Mesothelial cell of epicardium (in vitro differentiated cells): ENCODE measurements at places on chromosomes 2 and 18. TPM values are rescaled to one million over a fixed set of nuclear protein-coding genes. Genes with fewer than 3 reads are reported as not detected.
A peak's percentile ranks its signal among the peaks of the same experiment; 100 is the strongest.

GRCh38 chr2:69701100-69701945 is 40.6 kb upstream of the ANXA4 start:
- DNase-seq: no peak

DNA sequence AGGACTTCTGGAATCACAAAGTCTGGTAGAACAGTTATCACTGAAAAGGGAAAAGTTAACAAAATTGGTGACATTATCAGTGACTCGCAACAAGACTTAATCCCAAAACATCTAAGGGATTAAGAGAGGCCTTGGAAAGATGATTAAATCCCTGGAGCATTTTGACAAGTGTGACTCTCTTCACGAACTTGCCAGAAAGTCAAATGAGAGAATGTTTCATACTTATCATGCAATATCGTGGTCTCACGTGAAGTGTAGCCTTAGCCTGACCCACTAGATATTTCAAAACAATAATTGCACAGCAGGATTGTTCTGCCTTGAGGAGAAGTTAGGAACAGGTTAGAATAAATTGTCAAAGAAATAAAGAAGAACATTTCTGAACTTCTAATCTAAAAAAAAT is 104.5 kb downstream of the COL6A3 start:
- no peak for DNase-seq

GRCh38 chr2:219396863-219397457 is 9.2 kb upstream of the DNPEP start:
- DNase-seq: no peak

GRCh38 chr18:66048406-66048805 is 297.6 kb downstream of the CDH7 start:
- no peak for DNase-seq

Gene REG3G
- total RNA-seq: not detected in 3 replicates

GRCh38 chr18:42559069-42559690 is 556.3 kb downstream of the RIT2 start:
- DNase-seq: no peak

Gene CCDC141
- 1.0 to 1.2 TPM (median 1.1 TPM) in 3 replicates for total RNA-seq

Gene RALB
- 25.1 to 25.9 TPM (median 25.3 TPM) in 3 replicates for total RNA-seq

Gene ANKRD30B
- total RNA-seq: not detected in 3 replicates

Gene RAX
- total RNA-seq: not detected in 3 replicates

DNA sequence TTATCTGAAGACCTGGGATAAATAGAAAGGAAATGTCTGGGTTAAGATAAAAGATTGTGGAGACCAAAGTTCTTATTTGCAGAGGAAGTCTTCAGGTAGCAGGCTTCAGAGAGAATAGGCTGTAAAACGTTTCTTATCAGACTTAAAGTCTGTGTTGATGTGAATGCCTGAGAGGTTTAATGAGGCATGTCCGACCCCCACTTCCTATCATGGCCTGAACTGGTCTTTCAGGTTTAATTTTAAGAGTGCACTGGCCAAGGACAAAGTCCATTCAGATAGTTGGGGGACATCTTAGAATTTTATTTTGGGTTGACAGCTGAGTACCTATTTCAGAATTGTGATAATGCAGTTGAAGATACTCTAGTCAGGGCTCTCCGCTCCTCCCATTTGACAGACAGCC is 92.1 kb downstream of the ATL2 start:
- no peak for DNase-seq

Gene MYO5B
- 15.1 to 15.6 TPM (median 15.1 TPM) in 3 replicates for total RNA-seq

DNA sequence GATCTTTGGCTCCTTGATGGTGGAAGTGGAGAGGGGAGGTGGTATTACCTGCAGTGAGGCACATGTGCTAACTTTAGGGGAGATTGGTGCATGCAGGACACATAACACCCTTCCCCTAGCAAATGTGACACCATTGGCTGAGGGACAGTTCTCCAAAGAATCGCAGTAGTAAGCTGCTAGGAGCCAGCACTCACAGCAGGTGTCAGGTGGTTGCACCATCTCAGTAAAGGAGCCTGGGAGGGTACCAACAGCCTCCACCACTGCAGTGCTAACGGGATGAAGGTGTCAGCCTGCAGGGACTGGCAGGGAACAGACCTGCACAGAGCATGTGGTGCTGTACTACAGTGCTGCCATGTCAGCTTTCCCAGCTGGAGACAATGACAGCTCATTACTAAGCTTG is 127.3 kb upstream of the PIEZO2 start:
- no peak for DNase-seq

- peak; percentile 93 for DNase-seq
Measured at GRCh38 chr2:183124222-183124956, at the start of gene NUP35. NUP35 (plus strand) TSS chr2:183124443; CDS start chr2:183124458, 15 bp downstream.

- no peak for DNase-seq
Measured at GRCh38 chr2:47218066-47218581, 63.0 kb upstream of the STPG4 start.

Gene SLC66A3
- 6.0 to 7.3 TPM (median 6.3 TPM) in 3 replicates for total RNA-seq

DNA sequence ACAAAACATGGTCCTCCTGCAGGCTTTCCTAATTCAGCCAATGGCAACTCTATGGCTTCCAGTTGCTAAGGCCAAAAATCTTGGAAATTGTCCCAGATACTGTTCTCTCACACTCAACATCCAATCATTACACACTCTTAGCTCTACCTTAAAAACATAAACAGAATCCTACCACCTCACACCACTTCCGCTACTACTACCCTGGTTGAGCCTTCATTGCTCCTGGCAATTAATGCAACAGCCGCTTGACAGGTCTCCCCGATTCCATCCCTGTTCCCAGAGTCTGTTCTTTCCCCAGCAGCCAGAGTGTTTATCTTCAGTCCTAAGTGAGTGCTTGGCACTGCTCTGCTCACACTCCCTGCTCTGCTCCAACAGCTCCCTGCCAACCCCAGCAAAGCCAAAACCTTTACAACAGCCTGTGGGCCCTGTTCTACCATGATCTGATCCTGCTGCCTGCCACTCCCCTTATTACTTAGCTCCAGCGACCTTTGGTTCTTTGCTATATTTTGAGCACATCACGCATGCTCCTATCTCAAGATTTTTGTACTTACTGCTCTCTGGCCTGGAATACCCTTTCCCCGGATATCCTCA is 67.5 kb upstream of the AMMECR1L start:
- no peak for DNase-seq

- no peak for DNase-seq
Measured at GRCh38 chr2:14189929-14190328, 442.6 kb upstream of the LRATD1 start.

Gene ESPNL
- 0.29 to 0.75 TPM (median 0.38 TPM) in 3 replicates for total RNA-seq

Gene TMEFF2
- total RNA-seq: 16.6 to 18.1 TPM (median 17.5 TPM) in 3 replicates

DNA sequence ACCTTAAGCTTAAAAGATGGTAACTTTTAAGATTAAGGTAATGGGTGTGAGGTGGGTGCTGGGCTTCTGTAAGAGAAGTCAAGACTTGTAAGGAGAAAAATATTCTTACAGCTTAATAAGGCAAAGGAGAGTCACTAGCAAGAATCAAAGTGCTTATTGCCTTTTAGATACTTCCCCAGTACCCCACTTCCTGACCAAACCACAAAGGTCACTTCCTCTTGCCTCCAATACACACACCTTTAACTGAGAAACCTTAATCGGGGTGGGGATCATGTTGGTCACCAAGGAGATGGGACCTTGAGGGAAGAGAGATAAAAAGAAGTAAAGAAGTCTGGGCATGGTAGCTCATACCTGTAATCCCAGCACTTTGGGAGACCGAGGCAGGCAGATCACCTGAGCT is 10.6 kb upstream of the ATG16L1 start:
- no peak for DNase-seq

Gene PDE11A
- 22.9 to 25.6 TPM (median 23.9 TPM) in 3 replicates for total RNA-seq

- DNase-seq: no peak
Measured at GRCh38 chr2:79638410-79638809, 125.6 kb downstream of the CTNNA2 start.

GRCh38 chr2:39431592-39432316 is 5.3 kb downstream of the MAP4K3 start:
- no peak for DNase-seq

GRCh38 chr2:166376873-166377272 is 1.1 kb upstream of the SCN9A start:
- DNase-seq: no peak

Gene LINC00305
- total RNA-seq: not detected in 3 replicates

GRCh38 chr2:113162173-113162572 is 11.6 kb upstream of the PSD4 start:
- DNase-seq: no peak

DNA sequence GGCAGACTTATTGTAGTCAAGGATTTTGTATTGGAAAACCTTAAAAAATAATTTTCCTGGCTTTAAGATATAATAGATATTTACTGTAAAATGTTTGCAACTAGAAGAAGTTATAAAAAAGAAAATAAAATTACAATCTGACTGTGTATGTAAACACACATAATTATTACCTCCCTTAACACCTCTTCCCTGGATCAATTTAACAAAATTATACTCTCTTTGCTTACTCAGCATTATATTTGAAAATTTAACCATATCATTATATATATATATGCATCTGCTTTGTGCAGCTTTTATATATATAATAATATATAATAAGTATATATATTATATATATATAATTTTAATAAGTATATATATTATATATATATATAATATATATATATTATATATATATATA is 131.7 kb upstream of the FAM98A start:
- no peak for DNase-seq

Gene RNF144A
- total RNA-seq: 52.3 to 54.4 TPM (median 52.8 TPM) in 3 replicates

Gene GAD1
- 0.20 to 0.34 TPM (median 0.31 TPM) in 3 replicates for total RNA-seq

DNA sequence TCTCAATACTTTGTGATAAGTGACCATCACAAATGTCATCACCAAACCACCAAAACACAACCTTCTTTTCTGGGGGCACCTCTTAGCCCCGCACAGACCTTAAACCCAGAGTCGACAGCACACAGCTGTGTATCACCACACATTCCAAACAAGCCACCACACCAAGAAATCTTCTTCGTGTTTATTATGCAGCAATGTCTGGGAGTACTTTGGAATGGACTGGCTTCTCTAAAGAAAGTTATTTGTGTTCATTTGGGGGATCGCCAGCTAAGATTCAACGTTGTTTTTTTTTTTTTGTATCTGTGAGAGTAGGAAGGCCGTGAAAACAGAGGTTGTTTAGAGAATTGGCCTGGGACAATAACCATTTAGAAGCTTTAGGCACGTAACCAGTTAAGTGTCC is 1.1 kb upstream of the MTA3 start:
- DNase-seq: no peak

DNA sequence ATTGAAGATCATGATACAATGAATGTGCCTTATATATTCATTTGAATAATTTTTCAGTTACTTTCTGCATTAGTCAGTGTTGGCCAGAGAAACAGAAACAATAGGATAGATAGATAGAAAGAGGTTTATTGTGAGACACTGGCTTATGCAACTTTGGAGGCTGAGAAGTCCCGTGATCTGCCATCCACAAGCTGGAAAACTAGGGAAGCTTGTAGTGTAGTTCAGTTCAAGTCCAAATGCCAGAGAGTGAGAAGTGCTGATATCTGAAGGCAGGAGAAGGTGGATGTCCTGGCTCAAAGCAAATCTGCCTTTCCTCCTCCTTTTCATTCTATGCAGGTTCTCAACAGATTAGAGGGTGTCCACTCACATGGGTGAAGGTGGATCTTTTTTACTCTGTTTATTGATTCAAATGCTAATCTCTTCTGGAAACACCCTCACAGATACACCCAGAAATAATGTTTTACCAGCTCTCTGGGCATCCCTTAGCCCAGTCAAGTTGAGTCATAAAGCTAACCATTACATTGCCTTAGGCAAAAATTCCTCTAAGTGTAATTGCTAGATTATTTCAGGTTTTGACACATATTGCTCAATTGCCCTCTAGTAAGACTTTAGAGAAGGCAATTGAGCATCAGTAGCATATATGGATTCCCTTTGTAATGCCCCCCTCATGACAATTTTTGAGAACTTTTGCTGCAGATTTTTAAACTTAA is 341.4 kb downstream of the LPIN1 start:
- no peak for DNase-seq

- DNase-seq: no peak
Measured at GRCh38 chr2:166417669-166418068, 41.9 kb upstream of the SCN9A start.

GRCh38 chr2:190970160-190970559 is 43.8 kb downstream of the STAT1 start:
- no peak for DNase-seq

Gene CD8B2
- total RNA-seq: not detected in 3 replicates

DNA sequence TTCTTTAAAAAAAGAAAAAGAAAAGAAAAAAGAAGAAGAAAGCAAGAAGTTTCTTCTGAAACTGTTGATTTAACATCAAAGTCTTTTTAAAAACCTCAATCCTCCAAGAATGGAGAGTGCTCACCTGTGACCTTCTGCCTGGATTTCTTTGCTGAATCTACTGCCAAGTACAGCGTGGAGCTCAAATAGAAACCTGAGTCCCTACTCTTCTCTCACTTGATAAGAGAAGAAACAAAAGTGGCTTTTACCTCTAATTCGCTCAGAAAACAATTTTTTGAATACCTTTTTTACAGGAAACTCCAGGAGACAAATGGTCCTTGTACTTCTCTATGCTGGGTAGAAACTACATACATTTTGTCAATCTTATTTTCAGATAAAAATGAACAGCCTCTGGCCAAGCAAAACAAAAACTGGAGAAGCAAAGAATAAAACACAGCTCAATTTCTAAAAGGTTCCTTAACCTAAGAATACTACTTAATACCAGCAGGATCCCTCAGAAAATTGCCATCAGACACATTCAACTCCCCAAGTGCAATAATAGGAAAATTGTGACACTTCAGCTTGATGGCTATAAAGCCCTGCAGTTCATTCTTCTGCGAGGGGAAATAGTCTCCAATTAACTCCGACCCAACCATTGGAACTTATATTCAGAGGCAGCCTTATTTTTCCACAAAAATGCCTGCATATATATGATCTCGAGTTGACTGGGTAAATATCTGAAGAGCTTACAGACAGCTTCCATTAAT is 85.8 kb downstream of the GRB14 start:
- no peak for DNase-seq

- DNase-seq: no peak
Measured at GRCh38 chr18:42176599-42176998, 221.6 kb downstream of the PIK3C3 start.

Gene TBR1
- 0.09 to 0.13 TPM in 2 of 3 replicates, not detected in the other for total RNA-seq

Gene SLC9A4
- total RNA-seq: 0.07 to 0.11 TPM (median 0.11 TPM) in 3 replicates

DNA sequence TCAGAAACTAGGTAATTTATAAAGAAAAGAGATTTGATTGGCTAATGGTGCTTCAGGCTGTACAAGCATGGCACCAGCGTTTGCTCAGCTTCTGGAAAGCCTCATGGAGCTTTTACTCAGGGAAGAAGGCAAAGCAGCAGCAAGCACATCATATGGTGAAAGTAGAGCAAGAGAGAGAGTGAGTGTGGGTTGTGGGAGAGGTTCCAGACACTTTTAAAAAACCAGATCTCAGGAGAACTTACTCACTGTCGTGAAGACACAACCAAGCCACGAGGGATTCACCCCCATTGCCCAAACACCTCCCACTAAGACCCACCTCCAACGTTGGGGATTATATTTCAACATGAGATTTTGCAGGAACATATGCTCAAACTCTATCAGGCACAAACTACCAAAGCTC is 554.6 kb upstream of the TNP1 start:
- no peak for DNase-seq

GRCh38 chr2:15935189-15935588 is 5.2 kb upstream of the MYCN start:
- no peak for DNase-seq

GRCh38 chr2:30677231-30677630 is 130.0 kb downstream of the CAPN13 start:
- DNase-seq: no peak

GRCh38 chr2:2799151-2799697 is 468.1 kb upstream of the MYT1L start:
- DNase-seq: no peak
